ENCODE measurements at places on chromosomes 3 and 15.

DNA sequence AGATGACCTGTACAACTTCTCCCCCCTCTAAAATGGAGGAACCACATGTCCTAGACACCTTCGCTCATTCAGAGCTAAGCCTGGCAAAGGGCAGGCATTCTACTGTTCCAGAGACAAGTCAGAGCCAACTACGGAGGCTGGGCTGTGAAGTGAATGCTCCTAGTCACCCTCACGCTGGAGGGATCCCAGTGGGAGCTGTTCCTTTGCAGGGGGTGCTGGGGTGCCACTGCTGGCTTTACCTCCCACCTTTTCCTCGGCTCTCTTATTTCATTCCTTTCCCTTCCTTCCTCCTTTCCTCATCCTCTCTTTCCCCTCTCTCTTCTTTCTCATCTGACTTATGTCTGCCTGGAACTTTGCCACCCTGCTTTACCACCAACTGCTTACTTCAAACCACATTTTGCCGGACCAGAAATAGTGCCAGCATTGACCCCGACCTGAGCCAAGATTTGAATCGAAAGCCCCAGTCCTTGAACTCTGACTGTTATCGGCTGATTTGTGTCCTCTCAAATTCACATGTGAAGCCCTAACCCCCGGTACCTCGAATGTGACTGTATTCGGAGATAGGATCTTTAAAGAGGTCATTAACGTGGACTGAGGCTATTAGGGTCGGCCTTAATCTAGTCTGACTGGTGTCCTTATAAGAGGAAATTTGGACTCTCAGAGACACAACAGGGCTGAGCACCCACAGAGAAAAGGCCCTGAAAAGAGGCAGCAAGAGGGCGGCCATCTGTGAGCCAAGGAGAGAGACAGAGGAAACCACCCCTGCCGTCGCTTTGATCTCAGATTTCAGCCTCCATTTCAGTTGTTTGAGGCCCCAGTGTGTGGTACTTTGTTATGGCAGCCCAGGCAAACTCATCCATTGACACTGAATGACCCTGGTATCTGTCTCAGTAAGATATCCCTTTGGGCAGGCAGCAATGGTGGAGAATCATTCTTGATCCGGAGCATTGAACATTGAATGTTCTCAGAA lies 31.3 kb upstream of the TBC1D21 start:
- DNase-seq = no peak

DNA sequence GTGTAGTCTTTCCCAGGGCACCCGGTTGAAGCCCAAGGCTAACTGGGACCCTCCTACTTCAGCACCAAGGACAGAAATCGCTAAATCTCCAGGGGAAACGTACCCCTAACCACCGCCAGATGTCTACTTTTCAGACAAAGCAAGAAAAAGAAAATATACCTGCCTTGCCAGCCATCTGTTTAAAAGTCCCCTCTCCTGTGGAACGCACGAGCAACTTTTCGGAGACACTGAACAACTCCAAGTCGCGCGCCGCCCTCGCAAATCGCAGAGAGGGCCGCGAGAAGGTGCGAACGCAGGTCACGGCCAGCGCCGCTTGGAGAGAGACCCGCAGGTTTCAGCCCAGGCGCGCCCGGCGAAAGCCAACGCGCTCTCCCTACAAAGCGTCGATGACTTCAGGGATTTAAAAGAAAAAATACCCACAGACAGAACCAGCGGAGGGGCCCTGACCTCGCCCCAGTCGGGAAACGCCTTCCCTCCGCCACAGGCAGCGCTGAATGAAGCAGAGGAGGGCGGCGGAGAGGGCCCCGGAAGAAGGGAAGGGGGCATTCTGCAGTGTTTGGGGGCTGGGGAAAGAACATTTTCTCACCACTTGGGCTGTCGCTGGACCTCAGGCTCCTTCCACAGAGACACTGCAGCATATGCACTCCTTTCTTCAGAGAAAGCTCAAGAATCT lies 213.1 kb downstream of the FGF12 start:
- DNase-seq = peak; percentile 2

DNA sequence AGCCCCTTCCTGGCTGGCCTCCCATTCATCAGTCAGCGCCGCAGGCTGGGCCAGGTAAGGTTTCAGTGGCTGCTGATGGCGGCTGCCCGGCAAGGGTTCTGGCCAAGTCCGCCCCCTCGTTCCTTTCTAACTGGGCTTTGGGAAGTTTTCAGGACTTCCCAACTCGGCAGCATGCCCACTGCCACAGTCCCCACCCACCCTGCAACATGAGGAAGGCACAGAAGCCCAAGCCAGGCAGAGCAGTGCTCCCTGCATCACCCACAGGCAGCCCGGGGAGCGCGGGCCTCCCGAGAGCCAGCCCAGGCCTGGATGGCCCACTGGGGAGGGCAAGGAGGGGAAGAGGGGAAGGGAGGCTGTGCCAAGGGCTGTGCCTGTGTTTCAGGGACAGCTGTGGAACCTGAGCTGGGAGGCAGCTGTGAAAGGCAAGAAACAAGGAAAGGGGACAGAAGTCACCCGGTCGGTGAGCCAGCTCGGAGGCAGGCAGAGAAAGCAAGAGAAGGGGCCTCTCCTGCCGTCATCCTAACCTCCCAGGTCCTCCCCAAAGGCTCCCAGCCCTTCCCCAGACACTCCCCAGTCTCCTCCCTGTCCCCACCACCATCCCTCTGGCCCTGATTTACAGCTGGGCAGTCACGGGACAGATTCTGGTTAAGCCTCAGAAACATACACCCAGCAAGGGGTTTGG lies 73.9 kb downstream of the CPN2 start:
- DNase-seq = no peak

DNA sequence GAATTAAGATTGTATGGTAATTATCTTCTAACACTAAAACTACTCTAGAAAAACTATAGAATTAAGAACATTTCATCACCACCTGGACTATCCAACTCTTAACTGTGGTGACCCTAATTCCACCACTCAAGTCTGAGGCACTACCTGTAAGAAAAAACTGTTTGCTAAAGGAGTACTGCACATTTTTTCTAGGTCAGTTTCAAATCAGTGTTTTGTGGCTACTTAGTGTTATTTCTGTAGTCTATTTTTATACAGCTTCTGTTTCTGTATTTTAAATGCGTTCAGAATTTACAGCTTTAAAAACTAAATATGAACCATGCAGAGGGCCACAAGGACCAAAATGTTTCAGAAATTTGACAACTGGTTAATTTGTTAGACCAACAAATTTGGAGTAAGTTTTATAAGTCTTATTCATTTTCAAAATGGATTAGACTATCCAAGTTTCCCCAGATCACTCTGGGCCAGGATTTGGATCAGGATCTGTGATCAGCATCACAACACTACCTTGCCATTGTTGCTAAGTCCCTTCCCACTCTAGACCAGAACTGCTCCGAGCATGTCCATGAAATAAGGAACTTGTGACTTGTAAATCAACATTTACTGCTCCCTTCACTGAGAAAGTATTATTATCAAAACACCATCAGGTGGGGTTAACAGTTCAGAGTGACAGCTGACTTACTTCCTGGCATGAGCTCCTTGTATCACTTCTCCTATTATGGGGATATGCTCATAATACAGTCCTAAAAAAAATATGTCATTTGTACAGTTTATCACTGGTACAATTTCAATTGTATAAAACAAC lies 8.6 kb downstream of the GLT8D1 start:
- no peak for DNase-seq

DNA sequence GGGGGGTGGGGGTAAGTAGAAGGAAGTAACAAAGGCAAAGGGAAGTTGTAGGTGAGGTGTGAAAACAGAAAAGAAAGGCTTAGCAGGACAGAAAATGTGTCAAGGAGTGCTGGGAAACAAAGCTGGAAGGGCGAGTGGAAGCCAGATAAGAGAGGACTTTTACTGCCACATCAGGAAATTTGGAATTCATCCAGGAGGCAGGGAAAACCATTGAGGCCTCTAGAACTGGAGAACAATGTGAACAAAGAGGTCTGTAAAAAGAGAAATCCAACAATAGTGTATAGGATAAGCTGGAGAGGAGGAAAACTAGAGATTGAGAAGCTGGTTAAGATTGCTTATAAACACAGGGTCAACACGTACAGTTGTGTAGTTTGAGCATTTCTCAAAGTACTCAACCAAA lies 116.6 kb downstream of the NTRK3 start:
- DNase-seq = no peak

- no peak for DNase-seq
Observed at GRCh38 chr3:179697736-179698332, 45.0 kb downstream of the USP13 start.

DNA sequence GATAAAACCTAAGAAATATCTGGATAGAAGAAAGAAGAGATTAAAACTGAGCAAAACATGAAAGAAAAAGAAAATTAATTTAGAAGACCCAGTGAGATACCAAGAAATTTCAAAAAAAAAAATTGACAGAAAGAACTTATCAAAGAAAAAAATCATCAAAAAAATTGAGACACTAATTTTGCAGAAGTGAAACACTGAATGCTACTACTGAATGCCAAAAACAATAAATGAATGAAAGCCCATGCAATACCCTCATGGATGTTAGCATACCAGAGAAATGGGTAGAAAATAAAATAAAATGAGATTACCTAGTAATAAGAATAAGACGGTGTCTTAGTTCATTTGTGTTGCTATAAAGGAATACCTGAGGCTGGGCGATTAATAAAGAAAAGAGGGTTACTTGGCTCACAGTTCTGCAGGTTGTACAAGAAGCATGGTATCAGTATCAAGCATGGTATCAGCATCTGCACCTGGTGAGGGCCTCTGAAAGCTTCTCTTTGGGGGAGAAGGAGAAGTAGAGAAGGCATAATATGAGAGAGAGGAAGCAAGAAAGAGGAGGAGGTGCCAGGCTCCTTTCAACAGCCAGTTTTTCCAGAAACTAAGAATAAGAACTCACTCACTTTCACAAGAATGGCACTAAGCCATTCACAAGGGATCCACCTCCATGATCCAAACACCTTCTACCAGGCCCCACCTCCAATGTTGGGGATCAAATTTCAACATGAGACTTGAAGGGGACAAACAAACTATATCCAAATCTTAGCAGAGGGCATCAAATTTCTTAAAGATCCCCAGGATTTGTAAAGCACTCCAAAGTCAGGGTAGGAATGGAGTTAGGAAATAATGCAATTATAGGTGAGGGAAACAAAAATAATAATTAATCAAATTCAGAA lies 73.2 kb downstream of the BTLA start:
- DNase-seq = no peak

- DNase-seq = no peak
Observed at GRCh38 chr3:58665405-58665804, 1.2 kb downstream of the FAM3D start.

GRCh38 chr3:196120291-196120951 lies 38.5 kb upstream of the TFRC start:
- DNase-seq = no peak

DNA sequence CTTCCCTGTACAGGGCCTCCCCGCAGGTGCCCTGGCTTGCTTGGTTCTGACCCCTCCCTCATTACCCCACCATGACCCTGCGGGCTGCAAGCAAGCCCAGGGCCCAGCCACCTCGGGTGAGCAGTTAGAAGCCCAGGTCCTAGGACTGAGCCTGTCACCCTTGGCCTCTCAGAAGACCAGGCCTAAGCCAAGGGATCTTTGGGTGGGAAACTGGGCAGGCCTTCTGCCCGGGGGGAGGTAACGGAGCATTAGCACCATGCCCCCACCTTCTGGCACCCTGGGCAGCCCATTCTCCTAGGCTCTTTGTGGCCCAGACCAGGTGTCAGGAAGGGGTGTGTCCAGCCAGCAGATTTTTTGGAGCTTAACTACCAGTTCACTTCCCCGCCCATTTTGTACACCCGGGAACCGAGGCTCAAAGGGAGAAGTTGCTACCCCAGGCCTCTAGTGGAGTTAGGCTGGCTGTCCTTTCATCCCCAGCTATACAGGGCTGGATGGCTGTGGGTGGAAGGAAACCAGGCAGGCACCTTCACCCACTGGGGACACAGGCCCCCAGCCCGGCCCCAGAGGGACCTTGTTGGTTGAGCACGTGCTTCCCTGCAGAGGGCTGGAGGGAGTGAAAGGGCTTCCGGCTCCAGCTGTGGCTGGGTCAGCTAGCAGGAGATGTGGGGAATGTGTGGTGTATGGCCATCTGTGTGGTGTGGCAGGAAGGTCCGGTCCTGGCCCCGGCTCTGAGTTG lies 1.4 kb downstream of the CSK start:
- no peak for DNase-seq

DNA sequence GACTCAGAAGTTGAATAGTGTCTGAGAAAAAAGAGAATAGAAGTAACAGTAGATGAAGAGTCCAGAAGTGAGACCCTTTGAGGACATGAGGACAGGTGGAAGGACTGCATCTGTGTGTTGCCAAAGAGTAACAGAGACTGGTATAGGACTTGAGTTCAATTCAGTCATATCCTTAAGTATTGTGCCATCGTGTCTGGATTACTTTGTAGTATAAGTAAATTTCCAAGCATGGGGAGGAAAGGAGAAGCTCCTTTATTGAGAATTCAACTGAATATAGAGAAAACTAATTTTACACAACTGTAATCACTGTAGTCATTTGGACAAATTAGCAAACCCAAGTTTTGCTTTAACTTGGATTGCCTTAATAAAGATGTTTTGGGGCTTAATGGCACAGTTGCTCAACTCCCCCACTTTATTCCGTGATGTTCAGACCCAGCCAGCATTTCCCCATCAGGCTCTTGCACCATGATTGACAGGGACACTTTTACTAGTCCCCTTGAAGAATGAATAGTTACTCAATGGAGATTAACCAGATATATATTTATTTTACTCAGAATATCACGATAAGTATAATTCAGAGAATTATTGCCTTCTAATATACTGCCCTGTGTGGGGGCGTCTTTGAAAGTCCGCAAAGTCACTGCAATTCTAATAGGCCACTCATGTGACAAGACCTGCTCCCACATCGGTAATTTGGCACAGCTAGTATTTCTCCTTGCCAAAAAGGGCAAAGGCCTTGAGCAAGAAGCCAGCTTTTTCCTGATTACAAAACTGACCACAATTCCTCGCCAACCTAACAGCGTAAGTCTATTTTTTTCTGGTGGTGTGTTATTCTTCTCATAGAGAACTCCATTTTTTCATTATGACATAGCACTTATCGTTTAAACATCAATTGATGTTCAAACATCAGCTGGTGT lies 61.3 kb downstream of the PPARG start:
- DNase-seq = no peak

DNA sequence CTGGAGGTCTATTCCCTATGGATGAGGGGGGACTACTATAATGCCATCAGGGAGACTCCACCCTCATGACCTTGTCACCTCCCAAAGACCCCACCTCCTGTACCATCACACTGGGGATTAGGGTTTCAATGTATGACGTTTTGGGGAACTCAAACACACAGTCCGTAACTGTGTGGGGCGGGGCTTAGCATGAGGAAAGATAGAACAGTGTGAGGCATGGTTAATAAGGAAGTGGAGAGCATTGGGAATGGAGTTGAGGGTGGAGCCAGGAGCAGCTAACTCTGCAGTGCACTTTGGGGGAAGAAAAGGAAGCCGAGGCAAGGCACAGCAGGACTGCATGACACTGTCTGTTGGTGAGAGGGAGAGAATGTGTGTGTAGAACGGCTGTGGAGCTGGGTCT lies 90.9 kb upstream of the AGBL1 start:
- DNase-seq = no peak

DNA sequence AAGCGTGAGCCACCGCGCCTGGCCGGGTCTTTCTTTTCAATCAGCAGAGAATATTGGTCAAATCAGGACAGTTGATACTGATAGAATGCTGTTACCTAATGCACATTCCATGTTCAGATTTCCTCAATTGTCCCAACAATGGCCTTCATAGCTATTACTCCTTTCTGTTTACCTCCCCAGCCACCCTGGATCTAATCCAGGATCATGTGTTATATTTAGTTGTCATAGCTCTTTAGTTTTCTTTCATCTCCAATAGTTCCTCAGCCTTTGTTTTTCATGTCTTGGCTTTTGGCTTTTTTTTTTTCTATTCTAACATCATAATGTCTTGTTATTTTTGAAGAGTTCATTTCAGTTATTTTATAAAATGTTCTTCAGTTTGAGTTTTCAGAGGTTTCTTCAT lies 14.6 kb downstream of the USP3 start:
- no peak for DNase-seq
